Osteoblast (primary cell): ENCODE measurements at places on chromosomes 5 and 9. TPM values are rescaled to one million over a fixed set of nuclear protein-coding genes. Genes with fewer than 3 reads are reported as not detected.

The BAAT gene
- under 0.01 TPM in 1 of 2 replicates, not detected in the other for total RNA-seq

GRCh38 chr5:1401536-1402138 lies 43.6 kb downstream of the SLC6A3 start:
- no peak for DNase-seq

GRCh38 chr5:169142264-169142970 lies 158.5 kb downstream of the SLIT3 start:
- no peak for DNase-seq

DNA sequence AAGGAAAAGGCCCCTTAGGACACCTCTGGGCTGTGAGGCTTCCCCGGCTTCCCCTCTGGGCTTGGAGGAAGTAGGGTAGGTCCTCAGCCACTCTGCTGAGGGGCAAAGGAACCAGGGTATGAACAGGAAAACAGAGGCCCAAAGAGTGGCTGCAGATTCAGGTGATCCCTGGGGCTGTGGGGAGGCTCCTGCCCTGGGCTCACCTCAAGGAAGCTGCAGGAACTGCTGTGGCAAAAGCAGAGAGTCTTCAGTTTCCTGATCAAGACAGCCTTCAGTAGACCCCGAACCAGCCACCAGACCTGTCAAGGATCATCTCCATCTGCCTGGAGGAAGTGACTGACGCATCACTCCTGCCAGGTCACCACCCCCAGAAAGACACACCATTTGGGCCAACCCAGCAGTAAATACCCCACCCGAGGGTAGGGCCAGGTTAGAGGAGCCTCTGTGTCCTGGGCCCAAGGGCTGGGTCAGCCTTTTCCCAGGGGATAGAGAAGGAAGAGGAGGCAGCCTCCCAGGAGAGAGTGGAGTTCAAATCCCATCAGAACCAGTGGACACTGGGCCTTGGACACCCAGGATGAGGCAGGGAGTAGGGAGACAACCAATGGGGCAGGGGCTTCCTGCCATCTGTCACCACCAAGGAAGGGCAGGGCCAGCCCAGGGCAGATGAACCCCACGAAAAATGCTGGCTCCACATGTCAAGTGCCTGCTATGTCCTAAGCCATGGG lies 5.8 kb upstream of the ST6GALNAC6 start:
- DNase-seq, result peak; percentile 78

GRCh38 chr9:76153339-76153738 lies 240.9 kb downstream of the RFK start:
- no peak for DNase-seq

The ZBED3 gene
- total RNA-seq, result 1.1 and 4.7 TPM in 2 replicates
